ENCODE measurements at places on chromosomes 16 and 17.

DNA sequence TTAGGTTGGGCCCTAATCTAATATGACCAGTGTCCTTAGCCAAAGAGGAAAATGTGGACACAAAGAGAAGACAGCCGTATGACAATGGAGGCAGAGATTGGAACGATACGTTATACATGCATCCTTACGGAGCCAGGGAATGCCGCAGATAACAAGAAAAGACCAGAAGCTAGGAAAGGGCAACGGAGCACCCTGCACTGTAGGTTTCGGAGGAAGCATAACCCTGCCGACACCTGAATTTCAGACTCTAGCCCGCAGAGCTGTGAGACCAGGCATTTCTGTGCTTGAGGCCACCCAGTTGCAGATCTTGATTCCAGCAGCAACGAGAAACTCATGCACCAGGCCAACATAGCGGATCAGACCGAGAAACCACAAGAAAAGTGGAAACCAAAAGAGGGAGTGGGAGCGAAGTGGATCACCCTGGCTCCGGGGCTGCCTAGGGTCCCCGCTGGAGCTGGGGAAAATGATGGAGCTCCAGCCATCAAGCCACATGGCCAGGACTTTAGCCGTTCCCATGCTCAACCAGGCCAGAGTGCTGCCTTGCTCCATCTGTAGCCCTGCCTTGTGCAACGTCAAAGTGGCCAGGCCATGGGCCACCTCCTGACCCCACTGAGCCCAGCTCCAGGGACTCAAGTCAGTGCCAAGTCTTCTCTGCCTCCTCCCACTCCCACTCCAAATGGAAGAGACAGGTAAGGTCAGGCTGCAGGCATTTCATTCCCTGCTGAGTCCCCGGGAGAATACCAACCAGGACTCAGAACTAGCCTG lies 51.7 kb upstream of the RPL38 start:
- no peak for ATAC-seq

DNA sequence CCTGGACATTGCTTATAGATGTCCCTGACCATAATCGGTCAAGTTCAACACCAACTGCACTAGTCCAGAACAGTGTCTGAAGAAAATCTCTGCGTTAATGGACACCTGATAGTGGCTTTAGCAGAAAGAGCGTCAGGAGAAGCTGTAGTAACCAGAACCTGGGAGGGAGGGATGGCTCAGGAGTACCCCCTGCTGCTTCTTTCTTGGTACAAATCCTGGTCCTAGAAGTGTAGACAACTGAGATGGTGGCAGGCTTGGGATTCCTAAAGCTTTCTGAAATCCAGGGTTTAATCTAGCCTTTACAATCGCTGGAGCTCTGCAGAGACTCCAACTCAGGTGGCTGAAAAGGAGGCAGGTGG lies 5.4 kb downstream of the MAP3K14 start:
- no peak for ATAC-seq

GRCh38 chr17:17472333-17472920 lies 4.4 kb upstream of the MED9 start:
- ATAC-seq, result no peak

DNA sequence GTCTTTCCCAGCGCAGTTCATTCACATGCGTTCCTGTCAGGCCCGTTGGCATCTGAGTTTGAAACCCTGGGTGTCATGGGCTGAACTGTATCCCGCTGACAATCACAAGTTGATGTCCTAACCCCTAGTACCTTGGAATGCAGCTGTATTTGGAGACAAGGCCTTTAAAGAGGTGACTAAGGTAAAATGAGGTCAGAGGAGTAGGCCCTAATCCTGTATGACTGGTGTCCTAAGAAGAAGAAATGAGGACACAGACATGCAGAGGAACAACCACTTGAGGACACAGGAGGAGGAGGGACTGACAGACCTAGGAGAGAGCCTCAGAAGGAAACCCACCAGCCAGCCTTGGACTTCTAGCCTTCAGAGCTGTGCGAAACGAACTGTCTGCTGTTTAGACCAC lies 33.1 kb downstream of the TRPV2 start:
- no peak for ATAC-seq

DNA sequence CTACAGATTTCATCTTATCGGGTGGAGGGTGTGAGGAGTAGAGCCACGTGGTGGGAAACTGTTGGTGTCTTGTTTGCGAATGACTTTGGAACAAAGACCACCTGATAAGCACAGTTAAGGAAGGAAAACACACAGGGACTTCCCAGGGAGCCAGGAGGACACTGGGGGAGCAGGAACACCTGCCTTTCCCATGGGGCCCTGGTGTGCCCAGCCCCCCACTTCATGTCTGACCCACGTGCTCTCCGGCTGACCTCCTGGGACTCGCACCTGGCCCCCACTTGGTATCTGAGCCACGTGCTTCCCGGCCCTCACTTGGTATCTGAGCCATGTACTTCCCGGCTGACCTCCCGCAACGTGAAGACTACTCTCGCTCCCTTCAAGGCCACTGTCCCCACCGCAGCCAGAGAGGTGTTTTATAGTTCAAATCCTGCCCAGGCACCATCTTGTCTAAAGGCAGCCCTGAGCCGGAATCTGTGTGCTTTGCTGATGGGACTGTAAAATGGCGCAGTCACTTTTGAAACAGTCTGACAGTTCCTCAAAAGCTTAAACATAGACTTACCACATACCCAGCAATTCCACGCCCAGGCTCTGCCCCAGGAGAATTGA lies 5.4 kb upstream of the CSNK1D start:
- ATAC-seq, result no peak

DNA sequence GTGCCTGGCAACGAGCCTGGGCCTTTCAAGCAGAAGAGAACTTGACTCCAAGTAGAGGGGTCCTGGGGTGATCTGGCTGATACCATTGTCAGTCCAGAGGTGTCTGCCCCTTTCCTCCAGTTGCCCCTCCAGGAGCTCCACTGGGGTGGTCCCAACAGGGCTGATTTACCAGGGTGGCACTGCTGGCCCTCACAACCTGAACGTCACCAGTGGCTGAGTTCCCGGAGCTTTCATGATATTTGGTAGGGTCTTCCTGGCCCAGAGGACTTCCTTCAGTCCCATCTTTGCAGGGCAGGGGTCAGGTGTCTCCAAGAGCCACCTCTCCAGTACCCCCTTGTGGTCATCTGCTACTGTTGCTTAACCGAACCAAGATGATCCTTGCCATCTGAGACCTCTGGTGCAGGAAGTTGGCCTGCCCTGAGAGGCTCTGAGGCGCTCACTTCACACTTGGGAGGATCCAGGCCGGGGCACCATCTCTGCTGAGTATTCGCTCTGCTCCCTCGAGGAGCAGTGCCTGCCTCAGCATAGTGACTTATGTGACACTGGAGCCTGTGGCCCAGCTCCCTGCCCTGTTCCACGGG lies 3.5 kb downstream of the LIMD2 start:
- peak; percentile 33 for ATAC-seq

Measured in SK-N-SH treated with all-trans-retinoic acid at 6 μM for 48 hours (cell line).